RCC 7860 (cell line): ENCODE measurements at places on chromosomes 16 and 17.

- DNase-seq = no peak
Observed at GRCh38 chr16:57925310-57925709, 45.6 kb downstream of the CNGB1 start.

GRCh38 chr16:26863931-26864330 lies 202.8 kb upstream of the C16orf82 start:
- no peak for DNase-seq

GRCh38 chr17:81466564-81467472 lies 45.8 kb downstream of the ACTG1 start:
- no peak for DNase-seq

DNA sequence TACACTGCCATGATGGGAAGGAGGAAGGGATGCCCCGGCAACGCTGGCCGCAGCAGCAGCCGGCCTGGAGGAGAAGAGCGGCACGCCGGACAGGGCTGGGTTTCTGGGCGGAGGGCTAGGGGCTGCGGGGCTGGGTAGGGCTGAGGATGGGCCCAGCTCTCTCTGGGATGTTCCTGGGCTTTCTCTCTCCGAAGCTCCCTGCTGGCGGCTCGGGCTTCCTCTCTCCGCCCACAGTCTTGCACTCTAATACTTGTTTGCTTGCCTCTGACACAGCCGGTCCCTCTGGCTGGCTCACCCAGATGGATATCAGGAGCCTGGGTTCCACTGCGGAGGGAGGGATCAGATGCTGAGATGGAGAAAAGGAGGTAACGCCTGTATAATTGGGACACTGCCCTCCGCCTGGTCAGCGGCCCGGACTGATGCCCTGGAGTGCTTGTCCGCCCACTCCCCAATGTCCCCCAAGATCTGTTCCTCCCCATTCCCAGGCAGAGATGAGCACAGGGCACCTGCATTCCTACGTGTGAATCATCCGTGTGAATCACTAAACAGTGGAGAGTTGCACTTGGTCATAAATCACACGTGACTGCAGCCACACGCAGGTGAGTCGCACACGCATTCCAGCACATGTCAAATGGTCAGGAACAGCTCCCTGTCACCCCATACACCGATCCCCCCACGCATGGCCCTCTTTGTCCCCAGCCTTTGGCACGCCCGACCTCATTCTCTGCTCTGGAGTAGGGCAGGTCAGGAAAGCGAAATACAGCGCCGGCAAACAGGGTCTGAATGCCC lies at the start of gene ALOXE3:
Gene ALOXE3, minus strand, starts transcription at position 535 of the 789 bp plus-strand sequence. Its CDS starts 524 bp downstream, at position 11.
- DNase-seq = peak; percentile 84

DNA sequence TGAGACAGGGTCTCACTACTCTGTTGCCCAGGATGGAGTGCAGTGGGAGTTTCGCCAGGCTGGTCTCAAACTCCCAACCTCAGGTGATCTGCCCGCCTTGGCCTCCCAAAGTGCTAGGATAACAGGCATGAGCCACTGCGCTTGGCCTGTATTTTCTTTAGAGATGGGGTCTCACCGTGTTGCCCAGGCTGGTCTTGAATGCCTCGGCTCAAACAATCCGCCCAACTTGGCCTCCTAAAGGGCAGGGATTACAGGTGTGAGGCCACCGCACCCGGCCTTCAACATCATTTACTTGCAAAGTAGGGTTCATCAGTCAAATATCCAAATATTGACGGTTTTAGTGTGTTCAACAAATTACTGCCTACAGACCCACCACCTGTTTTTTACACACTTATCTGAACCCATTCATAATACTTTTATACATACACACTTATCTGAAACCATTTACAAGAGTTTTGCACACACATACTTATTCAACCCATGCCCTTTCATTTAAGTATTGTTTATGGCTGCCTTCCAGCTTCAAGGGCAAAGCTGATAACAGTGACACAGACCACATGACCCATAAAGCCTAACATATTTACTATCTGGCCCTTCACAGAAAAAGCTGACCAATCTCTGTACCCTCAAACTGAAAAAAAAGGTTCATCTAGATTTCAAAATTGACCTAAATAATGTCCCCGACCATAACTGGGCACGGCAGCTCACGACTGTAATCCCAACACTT lies 11.9 kb downstream of the TMEM170A start:
- DNase-seq = no peak

- no peak for DNase-seq
Observed at GRCh38 chr16:15055141-15056053, 477 bp downstream of the NTAN1 start.

DNA sequence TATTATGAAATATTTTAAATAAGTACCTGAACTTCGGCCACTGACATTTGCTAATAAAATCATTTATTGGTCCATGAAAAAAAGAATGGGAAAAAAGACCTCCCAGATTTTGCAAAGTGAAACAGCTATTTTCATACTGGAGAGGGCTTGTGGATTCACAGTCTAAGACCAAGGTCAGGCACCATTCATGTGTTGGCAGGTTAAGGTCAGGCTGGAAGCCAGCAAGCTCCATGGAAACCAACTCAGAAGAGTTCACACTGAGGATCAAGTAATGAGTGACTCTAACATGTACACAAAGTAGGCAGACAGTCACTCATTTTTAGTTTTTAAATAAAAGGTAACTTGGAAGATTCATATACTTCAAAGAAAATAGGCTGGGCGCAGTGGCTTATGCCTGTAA lies 3.4 kb downstream of the DNAJA2 start:
- no peak for DNase-seq

DNA sequence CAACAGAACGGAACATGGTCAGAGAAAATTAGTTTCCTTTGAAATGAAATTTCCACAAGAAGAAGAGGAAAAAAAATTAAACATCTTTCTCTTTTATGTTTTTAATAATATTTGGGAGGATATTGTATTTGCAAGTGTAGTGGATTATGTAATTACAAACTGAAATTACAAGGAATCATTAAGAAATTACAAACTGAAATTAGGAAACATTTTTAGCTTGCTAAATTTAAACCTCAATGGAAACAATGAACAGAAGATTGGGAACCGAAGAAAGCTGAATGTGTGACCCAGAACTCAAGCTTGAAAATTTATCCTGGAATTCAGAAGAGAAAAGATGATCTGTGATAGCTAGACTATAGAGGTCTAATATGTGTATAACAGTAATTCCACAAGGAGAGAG lies 4.4 kb upstream of the PIK3R5 start:
- DNase-seq = no peak

- no peak for DNase-seq
Observed at GRCh38 chr17:28982131-28982793, 23.6 kb downstream of the SEZ6 start.

DNA sequence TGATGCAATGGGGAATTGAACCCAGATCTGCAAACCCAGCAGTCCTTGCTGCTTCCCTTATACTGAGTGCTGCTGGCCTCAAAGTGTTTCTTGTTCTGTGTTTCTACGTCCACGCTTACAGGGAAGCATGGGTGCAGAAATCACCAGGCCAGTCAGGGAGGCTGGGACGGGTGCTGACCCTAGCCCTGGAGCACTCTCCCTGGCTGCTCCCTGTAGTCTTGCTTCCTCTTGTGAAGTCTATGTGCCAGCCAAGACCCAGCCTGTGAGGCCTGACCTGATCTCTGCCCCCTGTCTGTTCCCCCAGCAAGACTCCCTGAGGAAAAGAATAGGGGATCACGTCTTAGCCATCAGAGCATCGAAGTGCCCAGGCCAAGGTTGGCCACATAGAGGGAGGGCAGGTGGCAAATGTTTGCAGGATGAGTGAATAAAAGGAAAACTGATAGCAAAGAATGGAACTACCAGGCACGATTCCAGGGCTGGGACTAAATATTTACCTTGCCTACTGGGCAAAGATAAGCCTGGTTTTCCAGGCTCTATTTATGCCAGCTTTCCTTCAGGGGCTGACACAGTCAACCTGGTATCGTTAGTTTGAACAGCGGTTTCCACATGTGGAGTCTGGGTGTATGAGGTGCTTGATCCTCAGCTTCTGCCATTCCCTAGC lies 41.2 kb upstream of the RHOT1 start:
- DNase-seq = no peak

DNA sequence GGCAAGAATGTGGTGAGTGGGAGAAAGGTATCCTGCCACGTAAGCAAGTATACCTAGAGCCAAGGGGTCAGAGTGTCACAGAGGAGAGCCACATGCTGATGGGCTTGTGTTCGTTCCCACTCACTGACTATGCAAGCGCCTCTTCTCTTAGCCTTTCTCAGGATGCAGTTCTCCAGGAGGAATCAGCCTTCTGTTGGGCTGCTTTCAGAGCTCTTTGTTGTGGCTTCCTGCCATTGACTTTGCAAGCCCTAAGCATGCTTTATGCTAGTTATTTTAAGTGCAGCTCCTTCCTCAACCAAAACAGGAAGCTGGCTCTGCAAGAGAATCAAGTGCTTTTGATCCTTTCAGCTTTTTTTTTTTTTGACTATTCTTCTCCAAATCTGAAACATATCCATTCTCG lies 66.6 kb downstream of the SIAH1 start:
- DNase-seq = no peak

GRCh38 chr17:33962857-33963655 lies 292.0 kb upstream of the CCL2 start:
- no peak for DNase-seq

DNA sequence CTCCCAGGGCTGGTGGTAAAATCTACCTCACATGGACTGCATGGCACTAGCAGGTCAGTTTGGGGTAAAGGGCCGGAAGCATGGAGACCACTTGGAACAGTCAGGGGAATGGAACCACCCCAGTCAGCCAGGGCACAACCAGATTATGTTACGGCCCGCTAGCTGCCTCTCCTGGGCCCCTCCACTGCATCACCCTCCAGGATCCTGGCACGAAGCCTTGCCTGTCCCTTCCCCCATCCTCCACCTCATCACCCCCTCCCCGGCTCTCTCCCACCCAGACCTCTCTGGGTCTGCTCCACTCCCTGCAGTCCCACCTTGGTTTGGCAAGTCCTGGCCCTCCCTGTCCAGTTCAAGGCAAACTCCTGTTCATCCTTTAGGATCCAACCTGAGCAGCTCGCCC lies 91.7 kb downstream of the CLEC16A start:
- DNase-seq = no peak

GRCh38 chr16:8655184-8655717 lies 19.2 kb upstream of the ABAT start:
- DNase-seq = peak; percentile 14

DNA sequence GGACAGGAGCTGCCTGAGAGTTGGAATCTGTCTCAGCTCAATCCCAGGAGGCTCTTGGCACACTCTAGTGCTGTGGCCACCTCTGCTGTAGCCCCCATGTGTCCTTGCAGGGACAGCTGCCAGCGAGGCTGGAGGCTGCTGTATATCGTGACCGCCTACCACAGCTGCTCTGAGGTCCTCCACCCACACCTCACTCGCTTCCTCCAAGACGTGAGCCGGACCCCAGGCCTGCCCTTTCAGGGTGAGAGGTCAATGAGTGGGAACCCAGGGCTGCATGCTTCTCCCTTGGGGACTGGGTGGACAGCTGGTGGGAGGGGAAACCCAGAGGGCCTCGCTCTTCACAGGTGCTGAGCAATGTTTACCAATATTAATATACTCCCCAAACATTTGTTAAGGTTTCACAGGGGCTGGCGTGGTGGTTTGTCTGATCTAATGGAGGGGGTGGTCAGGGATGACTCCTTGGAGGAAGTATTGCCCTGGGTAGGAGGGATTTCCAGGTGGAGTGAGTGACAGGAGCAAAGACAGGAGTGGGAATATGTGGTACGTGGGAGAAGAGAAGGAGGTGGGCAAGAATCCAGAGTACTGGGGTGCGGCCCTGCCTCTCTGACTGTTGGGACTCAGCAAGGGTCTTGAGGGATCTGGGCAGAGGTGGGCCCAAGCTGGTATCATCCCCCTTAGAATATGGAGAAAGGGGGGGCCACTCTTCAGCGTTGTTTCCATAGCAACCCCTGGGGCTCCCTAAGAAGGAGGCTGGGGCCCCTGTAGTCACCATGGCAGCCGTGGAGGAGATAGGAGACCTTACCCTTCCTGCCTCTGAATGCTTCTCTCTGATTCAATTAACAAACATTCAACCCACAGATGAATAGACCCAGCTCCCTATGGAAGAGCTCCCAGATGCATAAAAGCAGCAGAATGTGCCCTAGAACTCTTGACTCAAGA lies 22.2 kb upstream of the ALKBH5 start:
- no peak for DNase-seq

GRCh38 chr16:86794216-86794864 lies 216.0 kb downstream of the FOXL1 start:
- DNase-seq = no peak

- no peak for DNase-seq
Observed at GRCh38 chr17:17088086-17088485, 45.8 kb downstream of the MPRIP start.

DNA sequence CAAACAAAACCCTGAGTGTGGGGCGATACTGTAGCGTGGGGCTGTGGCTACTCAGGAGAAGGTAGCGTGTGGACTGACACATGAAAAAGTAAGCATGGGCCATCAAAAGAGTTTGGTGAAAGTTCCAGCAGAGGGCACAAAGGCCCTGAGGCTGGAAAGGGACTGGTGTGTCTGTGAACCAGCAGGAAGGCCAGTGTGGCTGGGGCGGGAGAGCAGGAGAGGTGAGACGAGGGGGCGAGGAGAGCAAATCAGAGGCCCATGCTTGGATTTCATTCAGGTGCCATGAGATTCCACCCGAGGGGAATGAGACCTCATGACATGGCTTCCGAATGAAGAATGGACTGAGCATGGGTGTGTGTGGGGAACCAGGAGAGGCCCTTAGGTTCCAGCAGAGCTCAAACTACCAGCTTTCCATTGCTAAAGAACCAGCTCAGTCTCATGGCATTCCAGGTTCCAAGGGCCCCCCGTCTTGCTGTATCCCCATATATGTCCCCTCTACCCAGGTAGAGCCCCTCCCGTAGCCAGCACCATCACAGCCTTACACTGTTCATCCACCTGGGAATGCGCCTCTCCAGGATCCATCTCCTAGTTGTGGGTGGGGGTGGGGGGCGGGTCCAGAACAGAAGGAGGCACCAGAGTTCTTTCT lies 31.1 kb downstream of the TRPV2 start:
- no peak for DNase-seq

- no peak for DNase-seq
Observed at GRCh38 chr17:77493901-77494663, 353.3 kb downstream of the SEC14L1 start.

GRCh38 chr17:47665655-47666054 lies 15.9 kb downstream of the KPNB1 start:
- no peak for DNase-seq

GRCh38 chr17:44331249-44331760 lies 6.7 kb upstream of the SLC25A39 start:
- peak; percentile 54 for DNase-seq

DNA sequence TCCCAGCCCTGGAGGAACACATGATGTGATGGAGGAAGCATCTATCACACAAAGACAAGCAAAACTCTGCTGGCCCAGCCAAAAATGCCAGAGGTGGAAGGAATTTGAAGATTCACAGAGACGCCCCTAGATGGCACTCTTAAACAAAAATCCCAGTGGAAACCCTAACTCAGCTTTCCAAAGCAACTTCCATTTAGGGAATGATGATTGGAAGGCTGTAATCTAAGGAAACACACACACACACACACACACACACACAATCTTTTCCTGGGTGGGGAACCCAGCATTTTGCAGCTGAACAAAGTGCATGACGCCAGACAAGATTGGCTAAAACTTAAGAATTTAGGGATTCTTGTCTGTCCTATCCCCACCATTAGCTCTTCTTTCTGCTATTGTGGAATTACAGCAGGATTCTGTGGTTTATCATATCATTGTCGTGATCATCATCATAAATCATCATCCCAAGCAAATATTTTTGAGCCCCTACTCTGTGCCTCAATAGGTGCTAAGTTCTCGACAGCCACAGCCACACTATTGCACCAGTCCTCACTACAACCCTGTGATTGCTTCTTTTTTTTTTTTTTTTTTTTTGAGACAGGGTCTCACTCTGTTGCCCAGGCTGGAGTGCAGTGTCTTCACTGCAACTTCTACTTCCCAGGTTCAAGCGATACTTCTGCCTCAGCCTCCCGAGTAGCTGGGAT lies 1.6 kb upstream of the LDAF1 start:
- DNase-seq = peak; percentile 51

GRCh38 chr16:58506241-58507194 lies 6.6 kb downstream of the NDRG4 start:
- no peak for DNase-seq
